ENCODE measurements at places on chromosomes 12 and 14.

DNA sequence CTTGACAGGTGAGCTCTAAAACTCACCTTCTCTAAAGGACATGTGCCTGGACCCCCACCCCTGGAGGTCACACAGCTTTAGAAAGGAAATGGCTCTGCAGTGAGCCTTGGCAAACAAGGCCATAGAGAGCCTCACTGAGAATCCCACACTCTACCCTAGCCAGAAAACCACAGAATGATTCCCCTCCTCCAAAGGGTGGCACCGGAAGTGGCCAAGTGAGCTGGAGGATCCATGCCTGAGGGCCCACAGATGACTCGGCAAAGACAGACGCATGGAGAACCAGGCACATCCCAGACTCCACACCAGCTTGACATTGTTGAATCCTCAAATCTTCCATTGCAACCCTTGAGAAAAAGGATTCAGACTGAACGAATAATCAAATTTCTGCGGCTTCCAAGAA lies 54.2 kb upstream of the PTHLH start:
- DNase-seq = peak; percentile 89

DNA sequence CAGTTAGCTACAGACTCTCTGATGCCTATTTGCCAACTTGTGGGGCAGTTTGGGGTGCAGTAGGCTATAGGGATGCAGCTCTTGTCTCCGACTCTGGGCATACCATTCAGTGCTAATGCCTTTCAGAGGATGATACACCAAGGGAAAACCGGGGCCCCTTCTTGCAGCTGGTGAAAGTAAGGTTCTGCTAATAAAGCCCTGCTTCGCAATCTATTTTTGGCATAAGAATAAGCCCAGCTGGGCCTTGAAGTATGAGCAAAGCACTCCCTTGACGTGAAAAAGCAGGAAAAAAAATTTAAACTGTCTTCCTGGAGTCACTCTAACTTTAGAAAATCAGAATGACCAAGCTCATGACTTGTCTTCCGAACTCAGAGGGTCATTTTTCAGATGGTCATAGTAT lies 124.1 kb upstream of the RBM19 start:
- no peak for DNase-seq

DNA sequence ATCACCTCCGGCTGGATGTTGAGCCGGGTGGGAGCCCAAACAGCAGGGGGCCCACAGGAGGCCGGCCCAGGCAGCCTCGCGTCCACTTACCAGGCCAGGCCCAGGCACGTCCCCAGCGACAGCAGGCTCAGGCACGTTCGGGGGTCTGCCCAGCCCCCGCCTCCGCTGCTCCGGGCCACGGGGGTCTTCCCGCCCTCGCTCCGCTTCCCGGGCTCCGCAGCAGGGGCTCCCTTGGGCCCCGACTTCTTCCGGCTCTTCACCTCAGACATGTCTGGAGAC lies 216 bp downstream of the IKBIP start:
- peak; percentile 55 for DNase-seq

DNA sequence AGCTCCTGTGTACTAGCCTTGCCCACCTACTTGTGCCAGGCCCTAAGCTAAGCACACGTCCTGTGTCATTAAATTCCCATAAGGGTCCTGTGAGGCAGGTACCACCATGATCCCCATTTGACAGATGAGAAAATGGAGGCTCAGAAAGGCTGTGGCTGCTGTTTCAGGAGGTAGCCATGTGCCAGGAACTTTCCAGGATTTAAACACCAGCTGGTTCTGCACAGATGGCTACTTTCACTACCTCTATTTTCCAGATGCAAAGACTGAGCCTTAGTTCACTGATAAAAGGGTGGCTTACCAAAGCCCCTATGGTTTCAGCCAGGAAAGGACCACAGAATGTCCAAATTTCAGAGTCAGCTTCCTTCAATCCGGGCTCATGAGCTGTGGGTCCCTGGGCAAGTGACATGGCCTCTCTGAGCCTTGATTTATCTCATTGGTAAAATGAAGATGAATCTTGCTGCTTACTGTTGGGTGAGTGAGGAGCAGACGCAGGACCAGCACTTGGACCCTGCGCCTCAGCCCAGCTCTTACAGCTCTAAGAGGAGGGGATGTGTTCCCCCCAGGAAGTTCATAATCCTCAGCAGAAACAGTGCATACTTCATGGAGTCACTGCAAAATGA lies 23.5 kb downstream of the CMKLR1 start:
- DNase-seq = no peak

DNA sequence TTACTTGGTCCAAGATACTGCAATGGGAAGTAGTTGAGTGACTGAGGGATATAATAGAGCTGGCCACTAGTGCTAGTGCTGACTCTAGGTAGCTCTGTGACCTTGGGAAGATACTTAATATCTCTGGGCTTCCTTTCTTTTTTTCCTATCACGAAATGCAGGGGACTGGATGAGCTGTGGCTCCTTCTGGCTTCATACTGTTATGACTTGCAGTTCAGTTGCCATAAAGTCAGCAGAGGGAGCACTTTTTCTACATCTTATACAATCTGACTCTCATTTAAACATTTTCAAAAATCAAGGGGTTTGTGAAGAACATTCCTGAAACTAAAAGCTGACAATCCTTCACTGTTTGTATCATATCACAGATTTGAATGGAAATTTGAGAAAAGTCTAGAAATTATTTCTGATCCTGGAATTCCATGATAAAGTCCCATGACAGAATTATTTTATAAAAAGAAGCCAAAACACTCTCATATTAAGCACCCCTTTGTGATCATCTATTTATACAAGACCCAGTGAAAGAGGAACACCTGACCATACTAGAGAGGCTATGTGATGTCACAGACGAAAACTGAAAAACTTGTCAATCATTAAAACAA lies 5.3 kb downstream of the BHLHE41 start:
- peak; percentile 54 for DNase-seq
